A549 (cell line): ENCODE measurements at places on chromosomes 1 and 21.
A peak's percentile ranks its signal among the peaks of the same experiment; 100 is the strongest.

DNA sequence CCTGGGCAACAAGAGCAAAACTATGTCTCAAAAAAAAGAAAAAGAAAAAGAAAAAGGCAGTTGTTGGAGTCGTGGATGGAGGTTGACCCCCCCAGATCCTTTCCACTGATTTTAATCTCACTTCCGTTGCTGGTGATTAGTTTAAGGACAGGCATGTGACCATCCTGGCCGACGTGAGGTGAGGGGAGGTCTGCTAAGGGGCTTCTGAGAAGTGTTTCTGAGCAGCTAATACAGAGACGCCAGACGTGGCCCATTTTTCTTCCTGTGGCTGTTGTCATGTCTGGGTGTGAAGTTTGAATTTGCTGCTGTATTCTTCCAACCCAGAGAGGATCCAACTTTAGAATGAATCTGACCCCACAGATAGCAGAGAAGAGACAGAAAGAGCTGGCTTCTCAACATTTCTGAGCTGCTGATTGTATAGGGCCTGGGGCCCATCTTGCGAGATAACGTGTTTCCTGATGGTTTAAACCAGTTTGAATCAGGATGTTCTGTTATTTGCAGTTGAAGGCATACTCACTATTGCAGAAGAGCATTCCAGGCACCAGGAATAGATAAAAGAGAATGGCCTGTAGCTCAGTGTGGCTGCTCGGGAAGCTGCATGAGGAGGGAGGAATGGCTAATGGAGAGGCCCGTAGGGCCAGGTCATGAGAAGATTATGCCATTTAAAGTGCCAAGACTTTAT lies 22.8 kb upstream of the SSBP3 start:
- no peak for DNase-seq

- DNase-seq, result peak; percentile 50
Measured at GRCh38 chr1:153494976-153495535, 34.6 kb upstream of the S100A7 start.

GRCh38 chr21:34817821-34818661 lies 149.2 kb downstream of the CLIC6 start:
- no peak for DNase-seq

DNA sequence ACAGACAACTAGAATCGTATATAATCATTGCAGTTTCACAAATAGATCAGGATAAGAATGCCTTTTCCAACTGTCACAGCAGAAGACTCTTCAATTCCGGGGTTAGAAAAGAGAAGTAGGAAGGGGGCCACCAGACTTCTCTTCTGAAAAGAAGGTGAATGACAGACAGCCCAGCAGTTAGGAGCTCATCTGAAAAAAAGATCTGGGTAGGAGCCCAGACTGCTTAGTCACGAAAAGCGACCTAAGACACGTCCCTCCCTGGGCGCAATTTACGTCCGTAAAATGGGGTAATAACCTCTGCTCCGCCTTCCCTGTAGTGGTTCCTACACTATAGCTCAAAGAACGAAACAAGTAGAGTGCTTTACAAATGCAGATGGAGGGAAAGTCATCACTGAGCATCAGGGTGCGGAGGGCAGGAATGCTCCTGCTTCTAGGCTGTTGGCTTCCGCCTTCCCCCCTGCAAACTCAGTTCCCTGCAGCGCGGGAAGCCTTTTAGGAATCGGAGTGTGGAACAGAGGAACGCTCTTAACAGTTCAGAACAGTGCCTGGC lies 582 bp downstream of the ORC1 start:
- peak; percentile 74 for DNase-seq

- no peak for DNase-seq
Measured at GRCh38 chr1:204313675-204314074, 46.1 kb downstream of the PLEKHA6 start.

GRCh38 chr1:31822766-31823165 lies 6.9 kb upstream of the SPOCD1 start:
- DNase-seq, result no peak

DNA sequence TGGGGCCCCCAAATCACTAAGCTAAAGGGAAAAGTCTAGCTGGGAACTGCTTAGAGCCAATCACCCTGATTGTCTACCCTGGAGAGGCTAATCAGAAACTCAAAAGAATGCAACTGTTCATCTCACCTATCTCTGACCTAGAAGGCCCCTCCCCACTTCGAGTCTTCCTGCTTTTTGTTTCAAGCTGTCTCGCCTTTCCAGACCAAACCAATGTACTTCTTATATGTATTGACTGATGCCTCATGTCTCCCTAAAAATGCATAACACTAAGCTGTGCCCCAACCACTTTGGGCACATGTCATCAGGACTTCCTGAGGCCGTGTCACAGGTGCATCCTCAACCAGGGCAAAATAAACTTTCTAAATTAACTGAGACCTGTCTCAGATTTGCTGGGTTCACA lies 209.5 kb downstream of the APP start:
- DNase-seq, result no peak

DNA sequence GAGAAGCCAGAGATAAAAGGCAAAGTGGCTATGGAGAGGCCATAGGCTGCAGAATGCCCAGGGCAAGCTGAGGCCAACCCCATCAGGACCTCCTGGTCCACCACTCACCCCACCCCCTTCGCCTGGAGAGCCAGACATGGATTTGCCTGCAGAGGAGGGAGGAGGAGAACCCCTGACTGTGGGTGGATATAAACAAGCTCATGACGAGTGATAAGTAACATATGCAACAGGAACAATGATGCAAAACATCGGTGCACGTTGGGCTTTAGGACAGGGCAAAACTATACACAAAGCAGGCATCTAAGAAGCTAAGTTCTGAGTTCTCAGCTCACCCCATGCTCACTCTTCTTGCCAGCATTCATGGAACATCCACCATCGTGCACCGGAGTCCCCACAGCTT lies 150.3 kb downstream of the ETS2 start:
- no peak for DNase-seq

GRCh38 chr1:42422737-42423136 lies 33.1 kb downstream of the ZMYND12 start:
- no peak for DNase-seq

DNA sequence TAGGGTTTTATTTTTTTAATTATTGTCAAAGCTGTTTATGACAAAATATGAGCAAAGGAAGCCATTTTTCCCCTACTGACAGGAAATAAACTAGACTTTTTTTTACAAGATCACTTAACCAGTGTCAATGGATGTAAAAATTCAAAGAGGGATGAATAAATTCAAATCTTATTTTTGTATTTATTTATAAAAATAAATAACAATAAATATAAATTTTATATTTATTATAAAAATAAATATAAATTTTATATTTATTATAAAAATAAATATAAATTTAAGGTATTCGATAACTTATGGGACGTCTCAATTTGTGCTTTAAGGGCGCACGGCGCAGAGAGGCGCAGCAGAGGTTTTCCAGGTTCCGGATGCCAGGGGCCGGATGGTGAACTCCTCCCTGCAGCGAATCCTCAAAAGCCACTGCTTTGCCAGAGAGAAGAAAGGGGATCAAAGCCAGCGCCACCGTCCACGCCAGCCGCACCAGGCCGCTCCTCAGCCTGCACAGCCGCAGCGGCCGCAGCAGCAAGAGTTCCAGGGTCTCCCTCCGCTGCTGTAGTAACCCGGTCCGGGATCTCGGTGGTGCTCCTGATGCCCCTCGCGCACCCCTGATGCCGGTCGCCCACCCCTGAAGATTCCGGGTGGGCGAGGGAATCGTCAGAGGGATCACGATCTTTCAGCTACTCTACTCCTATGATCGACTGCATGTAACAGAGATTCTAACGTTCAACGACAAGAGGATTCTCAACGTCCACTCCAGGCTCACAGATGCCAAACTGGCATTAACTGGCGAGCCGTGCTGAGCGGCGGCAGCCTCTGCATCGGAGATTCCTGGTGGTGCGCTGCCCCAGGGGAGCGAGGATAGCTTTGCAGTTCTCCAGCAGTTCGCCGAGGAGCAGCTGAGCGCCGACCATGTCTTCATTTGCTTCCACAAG lies 28.5 kb upstream of the RLF start:
- no peak for DNase-seq

GRCh38 chr21:46005081-46005480 lies 23.5 kb downstream of the COL6A1 start:
- DNase-seq, result no peak

DNA sequence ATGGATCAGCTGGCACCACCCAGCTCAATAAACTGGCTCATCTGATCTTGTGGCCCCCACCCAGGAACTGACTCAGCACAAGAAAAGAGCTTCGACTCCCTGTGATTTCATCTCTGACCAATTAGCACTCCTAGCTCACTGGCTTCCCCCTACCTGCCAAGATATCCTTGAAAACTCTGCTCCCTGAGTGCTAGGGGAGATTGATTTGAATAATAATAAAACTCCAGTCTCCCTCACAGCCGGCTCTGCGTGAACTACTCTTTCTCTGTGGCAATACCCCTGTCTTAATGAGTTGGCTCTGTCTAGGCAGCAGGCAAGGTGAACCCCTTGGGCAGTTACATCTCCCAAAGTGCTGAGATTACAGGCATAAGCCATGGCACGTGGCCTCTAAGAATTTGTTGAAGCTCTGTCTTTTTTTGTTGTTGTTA lies 11.8 kb upstream of the RHBDL2 start:
- DNase-seq, result no peak

DNA sequence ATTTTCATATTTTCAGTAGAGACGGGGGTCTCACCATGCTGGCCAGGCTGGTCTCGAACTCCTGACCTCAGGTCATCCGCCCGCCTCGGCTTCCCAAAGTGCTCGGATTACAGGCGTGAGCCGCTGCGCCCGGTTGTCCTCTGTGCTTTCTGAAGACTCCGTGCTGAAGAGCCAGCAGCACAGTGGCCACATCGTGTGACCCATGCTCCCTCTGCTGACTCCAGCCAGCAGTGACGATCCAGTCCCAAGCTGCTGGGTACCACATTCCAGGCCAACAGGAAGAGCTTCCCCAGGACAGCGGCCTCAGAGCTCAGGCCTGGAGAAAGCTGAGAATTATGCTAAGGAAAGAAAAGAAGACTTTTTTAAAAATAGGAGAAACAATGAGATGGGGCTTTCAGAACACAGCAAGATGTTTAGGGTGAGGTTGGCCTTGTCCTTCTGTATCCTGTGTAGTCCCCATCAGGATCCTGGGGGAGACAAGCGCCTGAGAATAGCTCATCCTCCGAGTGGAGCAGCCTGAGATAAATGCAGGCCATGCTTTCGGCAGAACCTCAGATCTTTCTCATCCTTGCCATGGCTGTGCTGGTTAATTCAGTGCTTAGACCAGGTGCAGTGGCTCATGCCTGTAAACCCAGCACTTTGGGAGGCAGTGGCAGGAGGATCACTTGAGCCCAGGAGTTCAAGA lies 207.1 kb downstream of the SLC35F3 start:
- DNase-seq, result peak; percentile 75

DNA sequence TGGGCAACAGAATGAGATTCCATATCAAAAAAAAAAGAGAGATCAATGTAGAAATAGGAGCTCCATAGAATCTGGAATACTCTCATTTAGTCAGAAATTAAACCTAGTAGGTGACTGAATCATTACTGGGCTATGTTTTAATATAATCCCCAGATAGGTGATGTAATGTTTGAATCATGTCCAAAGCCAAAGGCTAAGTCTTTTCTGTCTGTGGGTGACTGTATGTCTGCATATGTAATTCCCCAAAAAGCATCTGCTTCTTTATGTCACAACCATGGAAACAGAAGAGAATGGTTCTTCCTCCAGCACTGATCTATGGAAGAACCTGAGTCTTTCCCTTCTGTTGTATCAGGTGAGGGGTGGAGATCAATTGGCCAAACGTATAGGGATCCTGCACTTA lies 5.8 kb downstream of the LAMC2 start:
- peak; percentile 31 for DNase-seq

GRCh38 chr21:41678924-41679318 lies 87.9 kb downstream of the RIPK4 start:
- DNase-seq, result peak; percentile 99

DNA sequence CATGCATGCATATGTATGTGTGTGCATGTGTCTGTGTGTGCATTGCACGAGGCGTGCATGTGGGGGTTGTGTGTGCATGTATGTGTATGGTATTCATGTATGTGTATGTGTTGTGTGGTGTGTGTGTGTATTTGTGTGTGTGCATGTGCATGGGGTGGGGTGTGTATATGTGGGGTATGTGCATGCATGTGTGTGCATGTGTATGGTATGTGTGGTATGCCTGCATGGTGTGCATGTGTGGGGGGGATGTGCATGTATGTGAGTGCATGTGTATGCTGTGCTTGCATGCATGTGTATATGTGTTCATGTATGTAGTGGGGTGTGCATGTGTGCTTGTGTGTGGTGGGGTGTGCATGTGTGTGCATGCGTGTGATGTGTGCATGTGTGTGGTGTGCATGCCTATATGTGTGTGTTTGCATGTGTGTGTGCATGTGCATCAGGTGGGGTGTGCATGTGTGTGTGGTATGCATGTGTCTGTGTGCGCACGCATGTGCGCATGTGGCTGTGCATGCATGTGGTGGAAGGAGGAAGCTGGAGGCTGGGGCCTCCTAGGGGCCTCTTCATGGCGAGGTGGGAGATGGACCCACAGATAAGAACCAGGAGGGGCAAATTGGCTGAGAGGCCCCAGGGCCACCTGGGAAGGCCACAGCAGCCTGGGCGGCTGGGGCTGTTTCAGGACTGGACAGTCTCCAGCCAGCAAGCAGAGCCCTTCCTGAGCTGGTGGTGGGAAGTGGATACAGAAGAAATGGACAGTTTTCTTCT lies 35.9 kb upstream of the ARF1 start:
- no peak for DNase-seq

DNA sequence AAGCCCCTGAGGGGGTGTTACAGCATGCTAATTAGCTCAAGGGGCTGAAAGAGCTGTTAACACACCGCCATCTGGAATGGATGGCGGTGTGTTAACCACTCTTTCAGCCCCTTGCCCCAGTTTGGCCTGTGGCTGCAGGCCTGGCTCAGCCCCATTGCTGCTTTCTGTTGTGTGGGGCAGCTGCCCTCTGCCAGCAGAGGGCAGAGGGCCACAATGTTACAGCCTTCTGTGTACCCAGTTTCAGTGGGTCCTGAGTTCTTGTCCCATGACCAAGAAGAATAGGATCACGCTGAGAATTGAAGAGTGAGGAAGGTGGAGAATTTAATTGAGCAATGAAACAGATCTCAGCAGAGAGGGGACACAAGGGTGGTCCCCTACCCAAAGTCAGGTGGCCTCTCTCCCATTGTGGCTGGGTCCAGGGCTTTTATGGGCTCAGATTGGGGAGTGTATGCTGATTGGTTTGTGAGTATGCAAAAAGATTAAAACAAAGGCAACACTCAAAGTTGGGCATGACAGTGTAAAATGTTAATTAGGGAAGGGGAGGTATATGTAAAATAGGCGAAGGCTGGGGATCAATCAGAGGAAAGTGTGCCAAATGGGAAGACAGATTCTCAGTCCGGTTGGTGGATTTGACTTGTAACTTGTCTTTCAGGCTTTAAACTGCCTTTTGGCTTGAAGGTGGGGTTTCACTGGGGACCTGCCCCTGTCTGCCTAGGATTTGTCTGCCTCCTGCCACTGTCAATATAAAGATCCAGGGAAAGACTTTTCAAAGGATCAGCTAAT lies 142.2 kb downstream of the RABGAP1L start:
- DNase-seq, result no peak

- DNase-seq, result peak; percentile 64
Measured at GRCh38 chr1:207672522-207673130, 27.7 kb downstream of the CR1L start.

GRCh38 chr1:179807691-179808485 lies 64.8 kb downstream of the FAM163A start:
- no peak for DNase-seq

GRCh38 chr1:37400466-37401225 lies 73.7 kb upstream of the ZC3H12A start:
- DNase-seq, result no peak
